ENCODE measurements at places on chromosomes 3 and 15.

GRCh38 chr15:100105101-100105500, 236.7 kb downstream of the ADAMTS17 start:
- no peak for DNase-seq

GRCh38 chr15:64731805-64732151, 43.6 kb downstream of the RBPMS2 start:
- no peak for DNase-seq

DNA sequence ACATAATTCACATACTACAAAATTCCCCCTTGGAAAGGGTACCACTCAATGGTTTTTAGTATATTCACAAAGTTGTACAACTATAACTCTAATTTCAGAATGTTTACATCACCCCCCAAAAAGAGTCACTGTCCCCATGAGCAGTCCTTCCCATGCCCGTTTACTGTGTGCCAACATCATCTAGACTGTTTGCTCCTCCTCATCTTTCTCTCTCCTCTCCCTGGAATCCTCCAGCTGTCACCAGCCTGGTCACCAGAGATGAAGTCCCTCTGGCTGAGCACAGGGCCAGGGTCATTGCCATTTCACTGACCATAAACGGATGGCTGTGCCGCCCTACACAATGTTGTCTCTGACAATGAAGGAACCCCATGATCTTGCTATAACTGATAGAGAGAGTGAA, 45.2 kb downstream of the C2CD4B start:
- DNase-seq: no peak

DNA sequence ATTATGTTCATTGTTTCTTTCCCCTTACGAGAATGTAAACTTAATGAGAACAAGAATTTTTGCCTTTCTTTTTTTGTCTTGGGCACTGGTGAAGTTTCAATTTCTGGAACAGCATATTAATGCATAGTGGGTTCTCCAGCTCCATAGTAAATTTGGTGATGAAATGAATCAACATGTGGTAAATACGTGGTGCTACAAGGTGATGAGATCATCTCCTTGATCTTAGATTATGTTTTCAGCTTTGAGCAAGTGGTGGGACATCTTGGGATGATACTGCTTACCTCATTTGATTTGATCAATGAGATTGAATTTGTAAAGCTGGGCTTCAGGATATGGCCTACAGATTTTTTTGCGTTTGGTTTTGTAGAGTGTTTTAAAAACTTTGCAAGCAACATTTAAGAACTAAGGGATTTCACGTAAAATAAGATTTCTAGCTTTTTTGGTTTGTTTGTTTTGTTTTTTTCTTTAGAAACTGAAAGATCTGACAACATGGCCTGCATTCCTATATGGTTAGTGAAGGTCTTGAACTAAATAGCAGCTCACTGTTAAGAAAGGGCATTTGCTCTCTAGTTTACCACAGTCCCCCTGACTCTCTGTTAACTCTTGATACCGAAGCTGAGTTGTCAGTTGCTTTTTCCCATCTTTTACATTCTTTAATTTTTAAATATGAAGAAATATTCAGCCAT, 45.6 kb downstream of the FNDC3B start:
- no peak for DNase-seq

- no peak for DNase-seq
Observed at GRCh38 chr3:37700466-37701248, 161.0 kb upstream of the CTDSPL start.

GRCh38 chr15:58486564-58486963, 54.8 kb downstream of the LIPC start:
- no peak for DNase-seq

GRCh38 chr3:72186400-72186855, 401.5 kb upstream of the PROK2 start:
- no peak for DNase-seq

GRCh38 chr15:60228101-60228500, 169.7 kb downstream of the ANXA2 start:
- no peak for DNase-seq

GRCh38 chr3:111712294-111713167, 117.4 kb upstream of the ZBED2 start:
- DNase-seq: no peak

- DNase-seq: no peak
Observed at GRCh38 chr3:12440927-12441714, 43.2 kb upstream of the TSEN2 start.

- no peak for DNase-seq
Observed at GRCh38 chr3:160856450-160856849, 100.4 kb downstream of the PPM1L start.

- DNase-seq: no peak
Observed at GRCh38 chr3:194294199-194294894, 56.8 kb downstream of the CPN2 start.

DNA sequence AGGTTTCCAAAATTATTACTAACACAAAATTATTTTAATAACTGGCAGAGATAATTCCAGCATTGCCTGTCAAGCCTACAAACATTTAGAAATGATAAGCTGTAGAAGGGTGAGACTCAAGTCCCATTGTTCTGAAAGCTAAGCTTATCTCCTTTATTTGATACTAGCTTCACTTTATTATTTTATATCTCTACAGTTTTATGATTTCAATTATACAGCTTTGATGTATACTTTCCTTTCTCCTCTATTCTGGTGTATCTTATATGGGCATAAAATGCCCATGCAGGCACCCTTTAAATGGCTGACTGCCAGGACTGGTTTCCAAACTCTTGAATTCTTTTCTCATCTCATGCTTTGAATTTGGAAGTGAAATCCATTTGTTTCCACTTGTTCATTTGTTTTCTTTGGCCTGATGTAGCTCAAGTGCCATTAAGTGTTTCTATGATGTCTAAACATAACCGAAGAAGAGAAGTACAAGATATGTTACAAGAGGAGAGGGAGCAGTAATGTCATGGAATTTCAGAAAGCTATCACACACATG, 372.1 kb upstream of the ARHGEF26 start:
- DNase-seq: no peak

DNA sequence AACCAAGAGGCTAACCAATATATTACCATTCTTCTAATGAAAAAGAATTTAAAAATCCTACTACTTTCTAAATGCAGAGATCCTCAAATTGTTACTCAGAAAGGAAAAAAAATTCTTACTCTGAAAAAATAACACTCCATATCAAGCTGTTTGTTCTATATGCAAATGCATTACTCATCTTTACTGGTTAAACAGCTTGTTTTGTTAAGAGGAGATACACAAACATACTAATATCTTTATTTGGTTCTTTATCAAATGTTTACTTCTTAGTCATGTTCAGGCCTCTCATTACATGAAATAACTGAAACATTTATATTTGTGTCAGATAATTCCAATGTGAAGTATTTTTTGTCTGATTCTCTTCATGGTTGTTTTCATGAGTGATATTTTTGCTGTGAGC, 146.8 kb downstream of the PCCB start:
- DNase-seq: no peak

- no peak for DNase-seq
Observed at GRCh38 chr3:106711650-106712049, 665.6 kb upstream of the CCDC54 start.

- no peak for DNase-seq
Observed at GRCh38 chr3:11373235-11373634, 101.0 kb downstream of the ATG7 start.

DNA sequence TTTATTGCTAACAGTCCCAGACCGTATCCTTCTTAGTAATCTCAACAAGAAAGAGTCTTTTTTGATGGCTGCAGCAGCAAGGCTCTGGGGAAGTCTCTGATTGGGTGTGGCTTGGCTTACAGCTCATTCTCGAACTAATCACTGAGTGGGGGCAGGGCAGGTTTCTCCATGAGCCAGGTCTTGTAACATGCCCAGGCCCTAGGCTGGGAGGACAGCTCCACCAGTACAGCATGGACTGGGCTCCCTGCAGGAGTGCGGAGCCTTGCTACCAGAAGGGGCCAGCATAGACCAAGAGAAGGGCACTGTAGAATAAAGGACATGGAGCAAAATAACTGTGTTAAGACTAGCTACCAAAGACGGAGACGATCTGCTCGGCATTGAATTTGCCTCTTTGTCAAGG, 7.2 kb downstream of the CD276 start:
- DNase-seq: no peak

DNA sequence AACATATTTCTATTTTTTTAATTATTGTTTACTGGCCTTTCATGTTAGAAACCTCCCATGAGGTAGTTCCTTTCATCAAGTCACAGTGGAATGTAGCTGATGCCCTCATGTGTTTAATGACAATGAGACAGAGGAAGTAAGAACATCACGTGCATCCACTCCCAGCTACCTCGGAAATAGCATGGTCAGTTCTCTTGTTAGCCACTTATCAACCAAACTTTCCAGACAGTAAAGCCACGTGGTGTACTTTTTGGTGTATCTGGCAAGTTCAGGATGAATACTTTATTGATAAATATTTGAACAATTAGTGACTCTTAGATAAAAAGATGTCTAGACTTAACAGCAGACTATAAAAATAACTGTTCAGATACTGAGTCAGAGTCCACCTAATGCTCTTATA, 781.7 kb downstream of the MECOM start:
- no peak for DNase-seq

DNA sequence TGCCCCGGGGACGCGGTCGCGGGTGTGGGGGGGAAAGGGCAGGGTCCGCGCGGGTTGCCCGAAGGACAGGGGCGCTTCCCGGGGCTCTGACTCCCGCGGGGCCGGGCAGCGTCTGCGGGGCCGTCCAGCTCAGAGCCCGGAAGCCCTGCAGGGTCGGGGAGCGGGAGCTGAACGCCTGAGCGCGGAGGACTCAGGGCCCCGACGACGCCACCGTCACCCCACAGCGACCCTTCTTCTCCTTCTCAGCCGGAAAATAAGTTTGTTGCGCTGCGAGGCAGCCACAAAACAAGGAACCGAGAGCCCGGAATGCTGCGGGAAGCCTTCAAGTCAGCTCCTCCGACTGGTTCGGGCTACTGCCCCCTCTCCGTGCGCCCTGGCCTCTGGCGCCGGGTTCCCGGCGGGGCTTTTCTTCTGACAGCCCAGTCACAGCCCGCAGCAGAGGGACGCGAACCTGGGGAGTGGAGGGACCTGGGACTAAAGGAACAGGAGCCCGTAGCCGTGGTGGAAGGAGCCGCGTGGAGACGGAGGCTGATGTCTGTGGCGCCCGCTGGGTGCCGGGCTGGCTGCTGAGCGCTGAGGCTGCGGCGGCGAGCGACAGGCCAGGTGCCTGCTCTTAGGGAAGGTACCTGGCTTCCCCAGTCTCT, 484 bp downstream of the CNTN4 start:
- no peak for DNase-seq

- DNase-seq: no peak
Observed at GRCh38 chr15:70035719-70036077, 62.0 kb downstream of the TLE3 start.

GRCh38 chr3:149000206-149000745, 8.9 kb downstream of the GYG1 start:
- no peak for DNase-seq

DNA sequence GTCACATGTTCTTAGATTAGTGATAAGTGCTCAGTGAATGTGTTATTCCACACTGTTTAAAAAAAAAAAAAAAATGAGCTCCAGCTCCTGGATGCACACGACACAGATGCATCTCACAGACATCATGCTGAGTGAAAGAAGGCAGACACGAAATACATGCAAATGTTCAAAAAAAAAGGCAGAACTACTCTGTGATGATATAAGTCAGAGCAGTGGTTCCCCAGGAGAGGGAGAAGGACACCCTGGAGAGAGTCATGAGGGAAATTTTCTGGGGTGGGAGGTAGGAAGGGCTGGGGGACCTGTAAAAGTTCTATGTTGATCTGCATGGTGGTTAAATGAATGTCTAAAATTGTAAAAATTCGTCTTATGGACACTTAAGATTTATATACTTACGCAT, 4.3 kb downstream of the CSRNP1 start:
- DNase-seq: no peak

- no peak for DNase-seq
Observed at GRCh38 chr3:82093641-82094040, 332.2 kb upstream of the GBE1 start.

DNA sequence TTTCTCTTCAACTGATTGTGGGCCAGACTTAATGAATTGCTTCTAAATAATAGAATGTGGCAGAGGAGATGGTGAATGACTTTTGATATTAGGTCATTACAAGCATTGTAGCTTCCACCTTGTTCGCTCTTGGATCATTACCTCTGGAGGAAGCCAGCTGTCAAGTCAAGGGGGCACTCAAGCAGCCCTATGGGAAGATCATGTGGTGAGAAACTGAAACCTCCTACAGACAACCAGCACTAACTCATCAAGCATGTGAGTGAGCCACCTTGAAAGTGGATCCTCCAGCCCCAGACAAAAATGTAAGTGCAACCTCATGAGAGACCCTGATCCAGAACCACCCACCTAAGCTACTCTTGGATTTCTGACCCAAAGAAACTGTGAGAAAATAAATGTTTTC, 109.8 kb upstream of the TBC1D5 start:
- DNase-seq: no peak

- DNase-seq: no peak
Observed at GRCh38 chr15:44882499-44882968, 74.0 kb upstream of the TERB2 start.

DNA sequence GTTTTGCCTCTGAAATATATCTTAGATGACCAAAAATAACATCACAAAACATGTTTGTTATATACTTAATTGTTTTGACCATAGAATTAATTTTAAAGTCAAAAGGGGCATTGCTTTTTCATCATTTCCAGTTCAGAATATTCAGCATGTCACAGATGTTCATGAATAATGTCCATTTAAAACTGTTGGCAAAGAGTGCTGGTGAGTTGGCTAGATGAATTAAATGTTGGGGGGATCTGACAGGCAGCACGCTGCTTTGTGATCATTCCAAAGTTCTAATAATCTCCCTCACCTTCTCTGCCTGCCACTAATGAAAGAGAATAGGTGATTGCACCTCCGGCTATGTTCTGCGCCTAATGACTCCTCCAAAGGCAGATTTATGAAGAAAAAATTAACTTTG, 139.2 kb upstream of the MLF1 start:
- DNase-seq: no peak

DNA sequence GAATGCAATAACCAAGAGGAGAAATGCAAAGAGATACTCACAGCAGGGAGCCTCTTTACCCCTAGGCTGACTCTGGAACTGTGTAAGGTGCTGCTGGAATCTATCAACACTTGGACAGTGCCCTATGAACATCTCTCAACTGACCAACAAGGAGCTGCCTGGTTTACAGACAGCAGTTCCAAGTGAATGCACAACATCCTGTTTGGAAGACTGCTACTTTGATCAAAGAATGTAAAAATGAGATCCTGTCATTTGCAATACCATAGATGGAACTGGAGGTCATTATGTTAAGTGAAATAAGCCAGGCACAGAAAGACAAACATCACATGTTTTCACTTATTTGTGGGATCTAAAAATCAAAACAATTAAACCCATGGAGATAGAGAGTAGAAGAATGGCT, 136.3 kb downstream of the IMPG2 start:
- no peak for DNase-seq

Data from cortex of kidney (tissue), 1 donor.